Midbrain (tissue), 1 donor: ENCODE measurements at places on chromosomes 7 and 10.

DNA sequence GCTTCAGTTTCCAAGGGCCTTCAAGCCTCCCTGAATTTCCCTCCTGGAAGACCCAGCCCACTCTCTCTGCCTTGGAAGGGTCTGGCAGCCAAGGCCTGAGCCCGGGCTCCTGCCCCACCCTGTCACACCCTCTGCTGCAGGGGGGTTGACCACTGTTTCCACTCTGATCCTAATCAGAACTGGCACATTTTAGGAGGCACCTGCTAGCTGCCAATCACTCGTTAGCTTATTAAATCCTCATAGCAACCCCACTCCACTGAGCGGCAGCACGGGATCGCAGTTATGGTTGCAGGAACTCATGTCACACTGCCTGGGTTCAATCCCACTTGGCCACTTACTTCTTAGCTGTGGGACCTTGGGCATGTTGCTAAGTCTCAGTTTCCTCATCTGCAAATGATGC lies 12.9 kb downstream of the HSPB1 start:
- DNase-seq = no peak

DNA sequence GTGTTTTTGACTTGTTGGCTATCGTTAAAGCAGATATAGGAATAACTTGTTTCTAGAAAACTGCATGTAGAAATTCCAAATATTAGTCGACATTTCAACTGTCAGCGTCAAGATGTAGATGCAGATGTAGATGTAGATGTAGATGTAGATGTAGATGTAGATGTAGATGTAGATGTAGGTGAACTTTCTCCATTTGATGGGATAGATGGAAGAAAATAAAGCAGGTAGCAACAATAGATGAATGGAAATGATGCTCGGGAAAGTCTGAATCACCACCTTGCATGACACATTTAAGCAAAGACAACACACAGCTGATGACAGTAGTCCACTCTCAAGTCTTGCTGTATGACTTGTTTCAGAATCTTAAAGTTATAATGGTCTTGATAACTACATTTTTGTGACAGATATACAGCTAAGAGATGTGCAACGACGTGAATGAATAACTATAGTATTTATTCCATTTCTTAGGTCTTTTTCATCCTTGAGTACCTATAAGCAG lies 53.5 kb downstream of the SND1 start:
- no peak for DNase-seq

DNA sequence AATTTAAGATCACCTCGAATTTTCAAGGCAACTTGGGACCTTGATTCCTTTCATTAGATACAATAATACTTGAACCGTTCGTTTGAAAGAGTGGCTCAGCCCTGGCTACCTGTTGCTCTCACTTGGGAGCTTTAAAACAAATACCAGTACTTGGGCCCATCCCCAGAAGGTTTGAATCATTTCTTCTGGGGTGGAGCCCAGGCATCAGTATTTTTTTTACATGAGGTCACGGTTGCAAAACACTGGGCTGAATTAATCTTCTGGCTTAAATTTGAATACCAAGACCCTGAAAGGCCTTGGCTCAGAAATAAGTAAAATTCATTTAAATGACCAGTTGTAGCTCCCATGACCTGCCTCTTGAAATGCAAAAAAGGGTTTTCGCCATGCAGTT lies 214.9 kb downstream of the CREB5 start:
- DNase-seq = no peak

- DNase-seq = no peak
Observed at GRCh38 chr7:80681272-80681885, 42.9 kb downstream of the CD36 start.

- DNase-seq = peak; percentile 41
Observed at GRCh38 chr10:11505639-11506038, 105.8 kb downstream of the USP6NL start.

DNA sequence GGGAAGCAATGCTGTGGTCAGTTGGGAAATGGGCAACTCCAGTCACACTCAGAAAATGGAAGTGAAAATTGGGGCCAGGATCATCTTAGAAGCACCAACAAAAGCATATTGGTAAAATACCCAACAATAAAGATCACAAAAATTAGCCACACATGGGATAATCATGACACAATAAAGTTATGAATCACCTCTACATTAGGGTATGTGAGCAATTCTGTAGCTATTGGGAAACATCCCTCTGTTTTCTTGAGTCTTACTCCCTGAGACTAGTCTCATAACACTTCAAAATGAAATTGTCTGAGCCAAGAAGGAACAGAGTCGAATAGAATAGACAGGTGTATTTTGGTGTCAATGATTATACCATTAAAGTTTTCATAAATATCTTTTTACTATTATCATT lies 178.3 kb downstream of the DYNC1I1 start:
- DNase-seq = no peak

DNA sequence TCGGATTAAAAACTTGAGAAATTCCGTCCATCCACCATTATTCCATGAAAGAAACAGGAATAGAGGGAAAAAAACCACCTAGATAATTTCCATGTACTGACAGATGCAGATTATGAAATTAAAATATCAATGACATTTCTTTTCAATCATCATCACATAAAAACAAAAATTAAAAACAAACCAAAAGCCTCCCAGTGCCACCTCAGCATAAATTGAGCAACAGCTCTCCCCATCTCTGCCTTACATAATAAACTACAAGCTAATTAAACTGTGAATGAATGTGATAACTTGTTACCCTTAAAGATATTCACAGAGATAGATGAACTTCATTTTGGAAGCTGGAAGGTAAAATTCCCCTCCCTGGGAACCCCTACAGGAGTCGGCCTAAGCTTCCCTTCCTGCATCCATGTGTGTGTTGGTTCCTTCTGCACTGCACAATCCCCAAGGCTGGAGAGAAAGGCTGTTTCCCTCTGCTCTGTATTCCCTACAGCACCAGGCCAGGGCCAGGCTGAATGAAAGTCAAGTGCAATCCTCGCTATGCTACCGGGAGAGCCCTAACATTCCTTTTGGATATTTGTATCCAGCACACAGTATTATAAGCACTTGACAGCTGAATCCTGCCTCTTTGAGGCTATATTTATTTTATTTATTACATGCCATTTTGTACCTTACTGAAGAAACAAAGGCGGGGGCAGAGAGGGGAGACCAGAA lies 8.1 kb downstream of the CCDC6 start:
- DNase-seq = no peak

- DNase-seq = no peak
Observed at GRCh38 chr7:82624337-82624736, 180.8 kb upstream of the CACNA2D1 start.

GRCh38 chr10:125238682-125239081 lies 78.3 kb upstream of the CTBP2 start:
- no peak for DNase-seq

DNA sequence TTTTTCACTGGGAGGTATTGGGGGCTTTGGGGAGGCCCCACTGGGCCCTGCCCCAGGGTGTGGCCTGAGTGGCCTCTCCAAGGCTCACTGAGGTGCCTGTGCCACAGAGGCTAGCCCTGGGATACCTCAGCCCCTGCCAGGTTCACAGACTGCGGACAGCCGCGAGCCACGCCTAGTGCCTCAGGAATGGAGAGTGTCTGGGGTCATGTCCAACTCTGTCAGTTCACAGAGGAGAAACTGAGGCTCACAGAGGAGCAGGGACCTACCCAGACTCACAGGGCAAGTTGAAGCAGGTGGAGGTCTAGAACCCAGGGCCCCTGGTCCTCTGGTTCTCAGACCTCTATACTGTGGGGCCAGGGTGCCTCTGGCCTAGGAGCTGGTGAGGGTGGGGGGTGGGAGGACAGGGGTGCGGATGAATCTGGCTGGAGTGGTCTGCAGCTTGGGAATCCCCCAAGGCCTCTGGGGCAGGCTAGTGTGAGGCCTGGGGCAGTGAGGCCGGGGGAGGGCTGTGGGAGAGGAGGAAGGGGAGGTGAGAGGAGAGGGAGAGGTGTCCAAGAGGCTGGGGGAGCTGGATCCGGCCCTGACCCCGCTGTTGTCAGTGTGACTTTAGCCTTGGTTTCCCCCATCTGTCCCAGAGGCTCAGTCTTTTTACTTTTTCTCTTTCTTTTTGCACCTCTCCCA lies 20.0 kb downstream of the NEURL1 start:
- no peak for DNase-seq

- no peak for DNase-seq
Observed at GRCh38 chr10:107548301-107548700, 383.8 kb upstream of the SORCS1 start.

DNA sequence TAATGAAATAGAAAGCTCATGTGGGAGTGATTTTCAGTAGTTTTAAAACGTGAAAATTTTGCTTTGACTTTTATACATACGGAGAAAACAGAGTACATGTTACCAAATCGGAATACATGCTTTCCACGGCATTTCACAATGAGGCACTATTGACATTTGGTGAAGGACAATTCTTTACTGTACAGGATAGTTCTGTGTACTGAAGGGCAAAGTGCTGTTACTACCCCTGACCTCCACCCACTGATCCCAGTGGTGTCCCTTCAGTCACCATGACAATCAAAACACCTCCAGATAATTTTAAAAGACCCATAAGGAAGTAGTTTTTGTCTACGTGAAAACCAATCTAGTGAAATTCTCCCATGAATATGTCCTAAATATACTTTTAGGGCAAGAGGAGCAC lies 33.1 kb upstream of the ANK3 start:
- DNase-seq = no peak

- no peak for DNase-seq
Observed at GRCh38 chr7:94314413-94315410, 80.0 kb upstream of the COL1A2 start.

GRCh38 chr7:44131173-44132029 lies 8.1 kb upstream of the POLD2 start:
- no peak for DNase-seq

DNA sequence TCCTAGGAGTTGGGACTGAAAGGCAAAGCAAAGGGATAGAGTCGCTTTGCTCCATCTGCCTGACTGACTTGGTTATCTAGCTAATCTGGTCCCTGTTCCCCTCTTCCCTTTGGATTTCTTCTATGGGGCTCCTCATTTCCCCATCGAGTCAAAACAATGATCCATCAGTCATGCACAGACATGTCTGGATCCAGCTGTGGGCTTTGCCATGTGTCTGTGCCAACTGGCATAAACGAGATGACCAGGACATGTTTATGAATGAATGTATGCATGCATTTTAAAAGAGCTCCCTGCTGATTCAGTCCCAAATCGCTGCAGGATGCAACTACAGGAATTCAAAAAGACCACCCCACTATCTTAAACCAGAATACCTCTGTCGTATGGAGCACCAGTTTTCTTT lies 122.0 kb downstream of the ARL4A start:
- DNase-seq = no peak

GRCh38 chr7:116953372-116953905 lies at the start of gene ST7:
TSS of gene ST7 (plus strand) at chr7:116953501. CDS start at chr7:116953541, 40 bp downstream.
- peak; percentile 63 for DNase-seq

GRCh38 chr7:3910054-3910453 lies 609.0 kb downstream of the SDK1 start:
- DNase-seq = peak; percentile 84

DNA sequence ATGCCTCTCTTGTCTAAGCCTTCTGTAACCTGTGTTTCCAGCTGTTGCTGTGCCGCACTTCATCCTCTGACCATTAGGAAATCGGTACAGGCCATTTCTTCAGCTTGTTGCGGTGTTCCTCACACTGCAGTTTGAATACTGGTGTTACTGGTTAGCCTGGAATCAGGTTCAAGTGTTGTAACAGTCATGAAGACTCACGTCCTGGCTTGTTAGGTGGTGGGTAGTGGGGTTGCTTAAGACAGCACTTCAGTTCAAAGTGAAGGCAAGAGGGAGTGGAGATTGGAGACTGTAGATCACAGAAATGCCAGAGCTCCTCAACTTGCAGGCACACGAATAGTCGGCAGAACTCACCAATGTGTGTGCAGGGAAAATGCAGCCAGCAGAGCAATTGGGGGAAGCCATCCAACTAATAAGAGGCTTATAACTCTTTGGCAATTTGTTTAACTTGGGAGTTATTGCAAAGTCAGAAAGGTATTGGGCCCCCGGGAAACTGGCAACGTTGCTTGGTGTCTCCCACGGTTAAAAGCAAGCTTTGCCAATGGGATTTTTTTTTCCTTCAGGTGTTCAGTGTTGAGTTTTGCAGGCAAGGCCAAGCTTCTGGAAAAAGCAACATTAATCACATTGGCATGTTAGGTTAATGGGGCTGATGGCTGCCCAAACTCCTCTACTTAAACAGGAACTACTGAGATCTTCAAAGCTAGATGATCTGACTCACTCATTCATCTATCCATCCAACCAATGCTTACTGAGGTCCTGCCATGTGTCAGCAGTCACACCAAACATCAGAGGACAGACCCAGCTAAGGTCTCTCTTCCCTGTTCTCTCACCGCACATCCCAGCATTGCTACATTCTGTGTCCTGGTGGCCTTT lies 380.9 kb downstream of the GATA3 start:
- no peak for DNase-seq

DNA sequence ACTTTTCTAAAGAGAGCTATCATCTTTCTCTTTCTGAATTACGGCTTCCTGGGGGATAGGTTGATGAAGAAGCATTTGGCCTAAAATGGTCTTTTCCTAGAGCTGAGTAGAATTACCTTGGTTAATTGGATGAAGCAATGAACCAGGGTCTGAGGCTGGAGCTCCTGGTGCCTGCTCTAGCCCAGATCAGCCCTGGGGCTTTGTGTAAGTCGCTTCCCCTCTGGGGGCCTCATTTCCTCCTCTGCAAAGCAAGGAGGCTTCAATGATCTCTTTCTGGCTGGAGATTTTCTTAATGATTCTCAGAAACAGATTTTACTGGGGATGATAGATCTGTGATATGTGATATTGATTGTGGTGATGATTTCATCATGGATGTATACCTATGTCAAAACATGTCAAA lies 3.5 kb upstream of the CPA2 start:
- no peak for DNase-seq

DNA sequence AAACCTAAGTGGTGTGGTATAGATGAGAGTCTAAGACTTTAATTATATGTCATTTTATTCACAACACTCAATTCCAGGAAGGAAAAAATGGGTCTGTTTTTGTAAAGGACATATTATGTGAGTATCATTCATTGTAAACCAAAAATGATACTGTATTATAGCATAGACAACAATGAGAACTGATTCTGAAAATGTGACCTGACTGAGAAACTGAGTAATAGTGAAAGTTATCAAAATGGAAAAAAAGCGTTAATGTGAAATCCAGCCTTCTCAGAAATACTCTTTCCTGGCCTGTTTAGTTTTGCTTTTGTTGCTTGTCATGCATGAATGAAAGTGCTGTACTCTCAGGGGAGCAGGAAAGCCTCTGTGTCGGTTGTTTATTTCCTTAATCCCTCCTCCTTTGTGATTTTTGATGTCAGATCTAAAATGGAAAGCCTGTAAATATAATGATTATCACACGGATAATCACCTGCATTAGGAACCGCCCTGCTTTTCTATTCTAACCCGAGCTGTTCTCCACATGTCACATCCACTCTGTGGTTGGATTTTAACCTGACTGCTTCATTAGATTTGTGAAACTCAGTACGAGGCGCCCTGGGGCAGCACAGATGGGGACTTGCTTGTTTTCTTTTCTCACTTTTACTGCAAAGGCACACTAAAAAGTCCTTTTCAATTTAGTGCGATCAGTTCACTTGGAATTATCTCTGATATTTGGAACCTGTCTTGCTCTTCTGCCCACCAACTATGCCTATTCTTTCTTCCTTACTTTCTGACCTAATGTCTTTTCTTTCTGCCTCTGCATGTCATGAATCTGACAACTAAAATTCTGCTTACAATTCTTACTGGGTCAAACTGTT lies 240.9 kb upstream of the KAT6B start:
- DNase-seq = no peak

GRCh38 chr10:511849-512191 lies 177.6 kb downstream of the DIP2C start:
- no peak for DNase-seq

GRCh38 chr7:26409661-26410547 lies 118.2 kb downstream of the SNX10 start:
- no peak for DNase-seq
